ENCODE measurements at places on chromosomes 3 and 15.

DNA sequence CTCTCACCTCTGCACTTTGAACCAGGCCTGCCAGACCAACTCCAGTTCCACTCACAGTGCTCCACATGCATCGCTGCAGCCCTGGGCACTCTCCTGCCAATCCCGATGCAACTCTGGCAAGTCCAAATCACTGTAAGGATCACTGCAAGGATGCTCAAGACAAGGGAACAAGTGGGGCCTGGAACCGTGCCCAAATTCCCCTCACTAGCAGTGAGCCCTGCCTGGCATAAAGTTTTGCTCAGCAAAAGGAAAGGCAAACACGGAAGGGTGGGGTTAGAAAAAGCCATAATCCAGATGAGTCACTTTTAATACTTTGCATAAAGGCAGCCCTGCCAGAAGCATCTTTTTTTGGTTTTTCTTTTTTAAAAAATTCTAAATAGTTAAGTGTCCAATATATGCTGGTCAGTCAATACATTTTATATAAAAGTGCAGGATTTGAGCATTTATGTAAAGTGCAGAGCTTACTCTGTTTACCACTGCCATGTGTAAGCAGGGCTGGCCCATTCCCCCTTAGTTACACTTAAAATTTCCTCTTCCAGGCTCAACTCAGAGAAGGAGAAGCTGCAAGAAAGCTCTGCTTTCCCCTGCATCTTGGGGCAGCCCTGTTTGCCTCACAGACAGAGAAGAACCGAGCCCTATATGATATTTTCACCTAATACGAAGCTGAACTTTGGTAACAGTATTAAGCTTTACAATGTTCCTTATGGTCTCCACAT lies 102.2 kb downstream of the CD47 start:
- DNase-seq, result no peak

- no peak for DNase-seq
Measured at GRCh38 chr3:102745881-102746280, 311.1 kb downstream of the ZPLD1 start.

DNA sequence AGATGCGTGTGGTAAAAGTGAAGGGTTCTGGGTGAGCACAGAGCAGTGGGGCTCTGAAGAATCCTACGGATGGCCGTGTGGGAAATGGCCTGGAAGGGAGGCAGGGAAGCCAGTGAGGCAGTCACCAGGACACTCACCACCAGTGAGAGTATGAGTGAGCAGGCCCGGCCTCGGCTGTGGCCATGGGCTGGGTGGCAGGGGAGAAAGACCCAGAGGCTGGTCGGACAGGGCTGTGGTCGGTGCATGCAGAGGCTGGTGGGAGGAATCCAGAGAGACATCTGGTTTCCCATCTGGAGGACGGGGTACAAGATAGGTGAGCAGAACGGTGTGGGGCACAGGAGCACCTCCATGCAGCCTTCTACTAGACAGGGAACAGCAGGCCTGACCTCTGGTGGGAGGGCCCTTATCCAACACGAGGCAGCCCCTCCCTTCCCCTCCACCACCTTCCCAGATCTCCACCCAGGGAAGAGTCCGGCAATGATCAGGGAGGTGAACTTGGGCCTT lies 10.1 kb downstream of the PCSK6 start:
- DNase-seq, result no peak

GRCh38 chr3:78875851-78876250 lies 891.9 kb downstream of the ROBO1 start:
- DNase-seq, result no peak

- DNase-seq, result peak; percentile 81
Measured at GRCh38 chr15:69760890-69761568, 308.4 kb downstream of the RPLP1 start.

DNA sequence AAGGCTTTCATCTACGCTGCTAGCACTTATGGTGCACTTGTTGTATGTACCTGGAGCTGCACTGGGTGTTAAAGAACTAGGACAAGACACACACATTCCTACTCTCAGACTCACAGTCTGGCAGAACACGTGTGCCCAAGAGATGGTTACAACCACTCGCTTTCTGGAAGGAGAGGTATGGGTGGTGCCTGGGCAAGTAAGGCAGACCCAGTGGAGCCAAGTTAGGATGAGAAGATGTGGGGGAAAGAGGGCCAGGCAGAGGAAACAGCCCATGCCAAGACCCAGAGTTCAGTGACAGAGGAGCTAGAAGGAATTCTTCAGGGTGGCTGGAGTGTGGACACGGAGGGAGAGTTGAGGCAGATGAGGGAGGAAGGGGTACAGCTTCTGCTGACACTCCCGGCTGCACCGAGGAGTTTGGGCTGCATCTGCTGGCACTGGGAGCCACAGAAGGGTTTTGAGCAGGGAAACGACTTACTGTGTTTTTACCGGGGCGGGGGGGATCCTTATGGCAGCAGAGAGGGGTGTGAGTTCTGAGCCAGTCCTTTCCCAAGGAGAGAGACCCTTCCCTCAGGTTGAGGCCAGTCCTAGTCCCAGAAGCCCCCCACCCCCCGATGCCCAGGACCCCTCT lies 59.0 kb downstream of the GRIP2 start:
- DNase-seq, result no peak

DNA sequence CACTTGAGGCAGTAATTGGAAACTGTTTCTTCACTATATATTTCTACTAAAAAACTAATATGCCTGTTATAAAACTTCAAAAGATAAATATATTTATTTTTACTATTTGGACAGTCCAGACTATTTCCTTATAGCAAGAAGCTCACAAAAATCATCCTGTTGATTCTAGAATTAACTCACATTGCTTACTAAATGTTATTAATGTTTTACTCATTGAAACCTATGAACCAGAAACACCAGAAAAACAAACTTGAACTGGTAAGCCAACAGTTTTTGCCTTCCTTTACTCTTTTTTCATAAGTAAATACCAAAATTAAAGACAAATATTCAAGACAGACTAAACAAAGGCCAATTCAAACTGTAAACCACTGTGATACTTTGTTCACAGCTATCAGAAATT lies 26.4 kb downstream of the TOMM70 start:
- DNase-seq, result no peak

All from activated CD8-positive, alpha-beta memory T cell treated with anti-CD3 and anti-CD28 coated beads for 4 hours (primary cell).